Cerebellum (tissue), 4 donors: ENCODE measurements at places on chromosomes 6 and 20. TPM values are rescaled to one million over a fixed set of nuclear protein-coding genes. Genes with fewer than 3 reads are reported as not detected.

DNA sequence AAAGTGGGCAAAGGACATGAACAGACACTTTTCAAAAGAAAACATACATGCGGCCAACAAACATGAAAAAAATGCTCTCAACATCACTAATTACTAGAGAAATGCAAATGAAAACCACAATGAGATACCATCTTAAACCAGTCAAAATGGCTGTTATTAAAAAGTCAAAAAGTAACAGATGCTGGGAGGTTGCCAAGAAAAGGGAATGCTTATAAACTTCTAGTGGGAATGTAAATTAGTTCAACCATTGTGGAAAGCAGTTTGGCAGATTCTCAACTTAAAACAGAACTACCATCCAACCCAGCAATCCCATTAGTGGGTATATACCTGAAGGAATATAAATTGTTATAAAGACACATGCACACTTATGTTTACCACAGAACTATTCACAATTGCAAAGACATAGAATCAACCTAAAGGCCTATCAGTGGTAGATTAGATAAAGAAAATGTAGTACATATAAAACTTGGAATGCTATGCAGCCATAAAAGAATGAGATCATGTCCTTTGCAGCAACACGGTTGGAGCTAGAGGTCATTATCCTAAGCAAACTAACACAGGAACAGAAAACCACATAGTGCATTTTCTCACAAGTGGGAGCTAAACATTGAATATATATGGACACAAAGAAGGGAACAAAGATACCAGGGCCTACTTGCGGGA, 16.3 kb downstream of the CENPQ start:
- DNase-seq = no peak

DNA sequence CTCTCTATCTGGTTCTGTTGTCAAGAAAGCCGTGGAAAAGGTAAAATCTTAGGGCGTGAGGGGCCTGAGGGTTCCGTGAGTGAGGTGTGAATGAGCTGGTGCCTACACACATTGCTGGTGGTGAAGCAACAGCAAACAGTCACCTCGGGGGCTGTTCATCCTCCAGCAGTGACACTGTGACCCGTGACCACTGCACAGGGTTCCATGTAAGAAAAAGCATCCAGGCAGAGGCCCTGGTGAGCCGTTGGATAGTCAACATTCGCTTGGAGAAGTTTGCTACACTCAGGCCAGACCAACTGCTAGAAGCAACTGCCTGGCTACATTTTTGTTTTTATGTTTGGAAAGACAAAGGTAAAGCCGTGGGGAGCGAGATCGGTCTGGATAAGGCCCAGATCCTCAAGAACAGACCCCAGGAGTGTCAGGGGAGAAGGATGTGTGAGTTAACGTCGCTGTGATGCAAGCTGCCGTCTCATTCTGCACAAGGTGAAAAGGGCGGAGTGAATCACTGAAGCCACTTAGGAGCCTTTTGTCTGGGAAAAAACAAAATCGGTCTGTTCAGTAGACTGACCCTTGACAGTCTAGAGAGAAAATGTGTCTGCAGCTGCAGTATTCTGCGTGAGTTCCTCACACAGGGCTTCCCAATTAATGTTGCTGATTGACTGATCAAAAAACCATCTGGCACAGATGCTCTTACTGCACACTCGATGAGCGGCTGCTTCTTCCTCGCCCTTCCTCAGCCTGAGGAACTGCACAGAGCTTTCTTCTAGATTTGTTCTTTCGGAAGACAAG, 404.0 kb downstream of the SMOC2 start:
- DNase-seq = no peak

- DNase-seq = no peak
These were observed 21.7 kb downstream of the SERPINB1 start for GRCh38 chr6:2819978-2820377.

DNA sequence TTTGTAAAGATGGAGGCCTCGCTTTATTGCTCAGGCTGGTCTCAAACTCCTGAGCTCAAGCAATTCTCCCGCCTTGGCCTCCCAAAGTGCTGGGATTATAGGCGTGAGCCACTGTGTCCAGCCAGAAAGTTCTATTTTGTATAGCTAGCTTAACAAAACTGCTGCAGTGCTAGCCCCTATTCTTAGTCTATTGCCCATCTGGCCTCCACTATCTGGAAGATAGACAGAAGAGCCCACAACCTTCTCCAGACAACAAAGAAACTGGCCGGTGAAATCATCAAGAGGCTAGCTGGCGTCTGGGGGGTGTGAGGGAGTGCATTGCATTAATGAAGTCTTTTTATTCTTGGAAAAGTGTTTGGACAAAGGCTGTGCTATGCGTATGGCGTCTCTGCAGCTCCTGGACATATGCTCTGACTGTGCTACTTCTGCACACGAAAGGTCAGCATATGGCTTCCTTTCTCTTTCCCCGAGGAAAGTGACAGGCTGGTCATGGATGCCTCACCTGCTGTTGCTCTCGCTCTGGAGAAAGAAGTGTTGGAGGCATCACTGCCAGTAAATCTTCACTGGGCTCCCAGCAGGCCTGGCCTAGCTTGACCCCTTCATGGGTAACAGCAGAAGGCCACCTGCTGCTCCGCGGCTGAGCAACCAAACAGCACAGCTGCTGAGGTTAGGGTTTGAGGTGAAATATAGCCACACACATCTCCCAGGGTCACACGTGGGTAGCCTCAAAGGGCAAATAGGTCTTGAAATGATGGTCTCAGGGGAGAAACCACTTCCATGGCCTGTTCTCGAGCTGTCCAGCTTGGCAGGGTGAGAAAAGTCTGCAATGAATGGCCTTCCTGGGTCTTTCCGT, 95.1 kb upstream of the IYD start:
- peak; percentile 78 for DNase-seq

DNA sequence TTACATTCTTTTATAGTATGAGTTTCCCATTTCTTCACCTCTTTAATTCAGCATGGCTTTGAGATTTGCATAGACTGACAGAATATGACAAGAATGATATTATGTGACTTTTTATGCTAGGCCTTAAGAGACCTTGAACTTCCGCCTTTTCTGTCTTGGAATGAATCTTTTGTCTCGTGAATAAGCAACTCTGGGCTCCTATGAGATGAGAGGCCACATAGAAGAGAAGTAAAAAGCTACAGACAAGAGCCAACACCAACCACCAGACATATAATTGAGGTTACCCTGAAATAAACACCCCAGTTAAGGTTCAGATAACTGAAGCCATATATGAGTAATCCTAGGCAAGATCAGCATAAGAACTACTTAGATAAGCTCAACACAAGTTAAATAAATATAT, 600.8 kb downstream of the MEI4 start:
- DNase-seq = no peak

GRCh38 chr6:142925575-142926110, 19.3 kb downstream of the HIVEP2 start:
- DNase-seq = no peak

- no peak for DNase-seq
These were observed 56.1 kb upstream of the LAMP5 start for GRCh38 chr20:9458138-9458796.

DNA sequence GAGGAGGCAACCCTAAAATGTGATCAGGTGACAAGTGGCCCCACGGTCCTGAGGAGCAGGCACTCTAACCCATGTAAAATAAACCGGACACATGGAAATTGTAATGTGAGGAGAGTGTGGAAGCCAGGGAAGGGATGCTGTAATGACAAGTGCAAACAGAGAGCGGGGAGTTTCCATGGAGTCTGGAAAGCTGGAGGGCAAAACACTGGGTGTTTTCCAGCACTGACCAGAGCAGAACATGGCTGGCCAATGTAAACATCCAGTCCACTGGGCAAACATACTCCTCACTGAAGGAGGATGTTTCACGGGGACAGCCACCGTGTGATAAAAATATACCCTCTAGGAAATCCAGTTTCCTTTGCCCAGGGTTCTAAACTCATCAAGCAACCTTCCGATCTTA, 219.0 kb upstream of the JARID2 start:
- DNase-seq = no peak

DNA sequence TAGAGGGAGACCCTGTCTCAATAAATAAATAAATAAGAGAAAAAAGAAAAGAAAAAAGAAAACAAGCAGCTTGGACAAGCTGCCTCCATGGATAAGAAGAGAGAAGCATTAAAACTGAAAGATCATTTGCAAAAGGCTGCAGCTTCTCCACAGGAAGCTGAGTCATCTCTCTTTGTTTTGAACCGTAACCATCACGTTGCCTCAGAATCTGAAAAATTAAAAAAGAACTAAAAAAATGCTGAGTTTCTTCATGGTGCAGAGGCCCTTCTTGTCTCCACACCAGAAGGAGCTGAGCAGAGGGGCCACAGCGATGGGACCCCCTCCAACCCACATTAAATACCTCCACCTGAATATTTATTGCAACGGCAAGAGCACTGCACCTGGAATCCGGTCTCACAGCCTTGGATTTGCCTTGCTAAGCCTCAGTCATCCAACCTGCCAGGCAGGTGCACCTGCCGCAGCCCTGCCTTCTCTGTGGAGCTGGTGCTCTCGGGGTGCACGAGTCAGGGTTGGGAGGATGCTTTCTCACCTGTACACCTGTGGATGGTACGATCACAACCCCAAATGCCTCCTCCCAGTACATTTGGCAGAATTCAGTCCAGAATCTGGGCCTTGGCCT, 28.1 kb downstream of the TOX2 start:
- DNase-seq = no peak

GRCh38 chr6:75936682-75937081, 135.8 kb downstream of the IMPG1 start:
- no peak for DNase-seq

- DNase-seq = no peak
These were observed 76.2 kb upstream of the OLIG3 start for GRCh38 chr6:137570393-137570792.

- no peak for DNase-seq
These were observed 144.5 kb upstream of the FLRT3 start for GRCh38 chr20:14481863-14482262.

DNA sequence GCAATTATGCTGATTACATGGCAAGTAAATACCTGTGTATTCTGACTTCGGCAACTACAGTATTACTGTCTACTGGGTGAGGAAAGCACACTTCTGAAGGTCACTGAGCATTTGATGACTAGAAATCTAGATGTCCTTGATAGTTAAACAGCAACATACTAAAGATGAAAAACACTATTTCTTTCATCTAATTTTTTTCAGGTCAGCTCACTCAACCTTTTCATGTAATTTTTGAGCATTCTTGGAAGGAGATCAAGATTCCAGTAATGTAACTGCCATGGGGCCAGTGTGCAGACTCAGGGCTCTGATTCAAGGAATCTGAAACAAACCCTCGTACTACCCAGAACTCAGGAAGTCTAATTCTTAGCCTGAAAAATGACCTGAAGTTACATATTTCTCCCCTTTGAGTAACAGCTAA, 222.6 kb upstream of the TAB2 start:
- no peak for DNase-seq

GRCh38 chr6:105740946-105741645, 338.2 kb upstream of the PREP start:
- DNase-seq = no peak

GRCh38 chr6:137823826-137824555, 43.1 kb upstream of the TNFAIP3 start:
- DNase-seq = no peak

DNA sequence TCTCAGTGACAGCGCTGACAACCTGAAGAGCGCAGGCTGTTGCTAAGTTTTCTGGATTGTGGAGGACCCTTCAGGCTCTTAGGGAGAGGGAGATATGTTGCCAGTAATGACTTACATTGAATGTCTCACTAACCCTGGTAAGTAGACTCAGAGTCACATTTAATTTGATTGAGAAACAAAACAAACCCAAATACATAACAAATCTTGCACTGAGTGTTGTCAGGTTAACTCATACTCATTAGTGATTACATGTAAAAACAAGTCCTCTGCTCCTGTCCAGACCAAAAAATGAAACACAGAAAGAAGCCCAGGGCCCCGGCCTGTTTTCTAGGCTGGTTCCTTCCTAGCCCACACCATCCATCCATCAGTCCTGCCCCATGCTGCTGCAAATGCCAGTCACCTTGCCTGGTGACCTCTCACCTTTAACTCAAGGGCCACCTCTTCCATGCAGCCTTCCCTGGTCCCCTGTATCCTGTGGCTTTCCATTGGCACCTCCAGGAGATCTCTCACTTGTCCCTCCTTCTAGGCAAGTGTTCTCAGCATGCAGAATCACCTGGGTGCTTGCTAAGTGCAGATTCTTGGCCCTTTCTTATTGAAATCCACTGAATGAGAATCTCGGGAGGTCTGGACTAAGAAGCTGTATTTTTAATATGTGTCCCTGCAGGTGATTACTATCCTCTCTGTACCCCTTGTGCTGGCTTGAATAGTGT, 34.7 kb upstream of the ERVFRD-1 start:
- DNase-seq = no peak

- peak; percentile 29 for DNase-seq
These were observed 109.4 kb upstream of the EMILIN3 start for GRCh38 chr20:41476013-41476441.

GRCh38 chr6:6518631-6519427, 69.7 kb upstream of the LY86 start:
- DNase-seq = no peak

Gene IL20RA
- 0.36 TPM for total RNA-seq

Gene WFDC12
- total RNA-seq = not detected

Gene BMP2
- 11.4 TPM for total RNA-seq

Gene NKAIN4
- 35.0 TPM for total RNA-seq
